Stimulated activated CD8-positive, alpha-beta memory T cell treated with anti-CD3 and anti-CD28 coated beads, Interleukin-7, amount 100 ng/mL, for 1 hour (primary cell): ENCODE measurements at places on chromosomes 5 and 9.

DNA sequence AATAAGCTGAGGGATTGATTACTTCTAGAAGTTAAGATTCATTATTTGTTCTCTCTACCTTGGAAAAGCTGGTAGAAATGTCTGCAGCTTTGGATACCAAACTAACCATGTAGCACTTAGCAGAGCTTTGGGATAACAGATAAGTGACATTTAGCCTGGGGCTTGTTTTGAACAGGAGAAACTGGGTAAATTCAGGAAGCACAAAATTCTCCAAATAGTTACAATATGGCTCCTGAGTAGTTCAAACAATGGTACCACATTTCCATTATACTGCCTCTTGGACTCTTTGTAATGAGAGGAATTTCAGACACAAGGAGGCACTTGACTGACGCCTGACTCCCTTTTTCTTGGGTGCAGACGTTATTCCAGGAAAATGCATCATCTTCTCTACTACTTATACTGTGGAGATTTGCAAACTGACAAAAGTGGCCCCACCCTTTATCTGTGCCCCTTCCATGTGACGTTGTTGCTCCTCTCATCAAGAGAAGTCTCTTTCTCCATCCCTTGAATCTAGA is 22.5 kb downstream of the PRUNE2 start:
- DNase-seq: no peak

GRCh38 chr9:4923580-4924544 is 61.2 kb upstream of the JAK2 start:
- DNase-seq: no peak

DNA sequence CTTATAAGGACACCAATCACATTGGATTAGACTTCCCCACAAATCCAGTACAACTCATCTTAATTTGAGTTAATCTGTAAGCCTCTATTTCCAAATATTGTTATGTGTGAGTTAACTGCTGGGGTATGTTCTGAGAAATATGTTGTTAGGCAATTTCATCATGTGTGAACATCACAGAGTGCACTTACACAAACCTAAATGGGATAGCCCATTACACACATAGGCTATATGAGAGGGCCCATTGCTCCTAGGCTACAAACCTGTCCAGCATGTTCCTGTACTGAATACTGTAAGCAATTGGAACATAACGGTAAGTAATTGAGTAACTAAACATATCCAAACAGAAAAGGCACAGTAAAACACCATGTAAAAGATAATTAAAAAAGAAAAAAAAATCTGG is 19.1 kb upstream of the ARSI start:
- DNase-seq: no peak

- DNase-seq: no peak
Measured at GRCh38 chr5:159316519-159317383, 13.5 kb downstream of the IL12B start.

DNA sequence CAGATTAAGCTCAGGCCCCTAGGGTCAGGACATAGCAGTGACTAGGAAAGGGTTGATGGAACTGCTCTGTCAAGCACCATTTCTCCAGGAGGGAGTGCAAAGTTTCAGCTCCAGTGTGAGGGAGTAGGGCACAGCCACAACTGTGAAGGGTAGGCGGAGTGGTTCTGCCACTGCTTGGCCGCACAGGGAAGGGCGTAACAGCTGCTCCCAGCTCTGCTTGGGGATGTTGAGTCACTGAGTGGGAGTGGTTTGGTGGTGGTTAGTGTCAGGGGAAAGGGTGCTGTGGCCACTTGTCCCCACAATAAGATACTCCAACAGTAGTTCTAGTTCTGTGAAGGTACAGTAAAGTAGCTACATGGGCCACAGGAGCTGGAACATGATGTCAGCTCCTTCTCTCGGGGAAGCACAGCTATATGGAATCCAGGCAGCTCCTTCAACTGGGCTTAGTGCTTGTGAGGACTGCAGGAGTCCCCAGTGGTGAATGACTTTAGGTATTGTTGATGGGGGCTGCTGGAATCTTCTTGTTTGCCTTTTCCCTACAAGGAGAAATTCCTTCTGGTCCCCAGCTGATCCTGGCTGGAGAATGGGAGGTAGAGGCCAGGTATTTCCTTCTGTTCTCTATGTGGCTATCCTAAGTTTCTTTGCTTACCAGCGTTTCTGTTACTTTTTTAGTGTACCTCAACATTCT is 314.5 kb downstream of the SPATA31D1 start:
- DNase-seq: no peak

DNA sequence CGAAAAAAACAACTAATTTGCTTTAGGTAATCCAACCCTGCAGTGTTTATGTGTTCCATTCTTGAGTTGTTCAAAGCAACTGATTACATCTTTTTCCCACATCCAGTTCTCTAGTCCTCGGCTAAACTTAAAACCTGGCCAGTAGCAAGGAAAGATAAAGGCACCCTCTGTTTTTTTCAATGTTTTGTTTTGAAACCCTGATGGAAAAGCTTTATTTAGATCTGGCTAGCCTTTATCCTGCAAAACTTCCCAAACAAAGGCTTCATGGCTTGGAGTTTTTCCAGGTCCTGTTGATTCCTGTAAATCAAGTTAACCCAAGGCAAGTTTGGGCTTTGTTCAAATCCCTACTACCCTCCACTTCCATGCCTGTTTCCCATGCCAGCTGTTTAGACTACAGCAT is 105.1 kb downstream of the CEMIP2 start:
- DNase-seq: no peak

GRCh38 chr9:70297141-70297540 is 38.4 kb downstream of the SMC5 start:
- no peak for DNase-seq

DNA sequence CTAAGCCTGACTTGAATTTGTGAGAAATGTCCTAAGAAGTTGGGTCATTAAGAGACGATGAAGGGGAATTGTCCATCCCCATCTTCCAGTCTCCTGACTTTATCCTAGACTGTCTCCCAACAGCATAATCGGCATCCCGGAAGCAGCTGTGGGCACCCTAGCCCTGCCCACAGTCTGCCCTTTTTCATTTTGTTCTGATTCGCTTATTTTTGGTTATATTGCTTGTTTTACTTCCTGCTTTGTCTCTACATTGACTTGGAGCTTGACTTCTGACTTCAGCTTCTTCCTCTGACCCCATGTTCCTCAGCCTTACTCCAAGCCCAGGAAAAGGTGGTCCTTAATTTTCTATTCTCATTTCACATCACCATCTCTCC is 41.8 kb downstream of the UGCG start:
- no peak for DNase-seq

DNA sequence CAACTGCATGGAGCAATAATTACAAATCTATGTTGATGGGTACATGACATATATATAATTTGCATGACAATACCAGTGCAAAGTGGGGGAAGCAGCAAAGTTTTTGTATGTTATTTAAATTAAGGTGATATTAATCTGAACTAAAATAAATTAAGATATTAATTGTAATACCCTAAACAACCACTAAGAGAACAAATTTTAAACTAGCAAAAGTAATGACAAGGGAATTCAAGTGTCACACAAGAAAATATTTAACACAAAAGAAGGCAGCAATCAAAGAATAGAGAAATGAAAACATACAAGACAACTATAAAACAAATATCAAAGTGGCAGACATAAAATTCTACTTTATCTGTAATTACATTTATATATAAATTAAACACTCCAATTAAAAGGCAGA is 2003.4 kb downstream of the MAT2B start:
- DNase-seq: no peak

GRCh38 chr9:93302586-93303257 is 118.8 kb downstream of the WNK2 start:
- DNase-seq: peak; percentile 24

DNA sequence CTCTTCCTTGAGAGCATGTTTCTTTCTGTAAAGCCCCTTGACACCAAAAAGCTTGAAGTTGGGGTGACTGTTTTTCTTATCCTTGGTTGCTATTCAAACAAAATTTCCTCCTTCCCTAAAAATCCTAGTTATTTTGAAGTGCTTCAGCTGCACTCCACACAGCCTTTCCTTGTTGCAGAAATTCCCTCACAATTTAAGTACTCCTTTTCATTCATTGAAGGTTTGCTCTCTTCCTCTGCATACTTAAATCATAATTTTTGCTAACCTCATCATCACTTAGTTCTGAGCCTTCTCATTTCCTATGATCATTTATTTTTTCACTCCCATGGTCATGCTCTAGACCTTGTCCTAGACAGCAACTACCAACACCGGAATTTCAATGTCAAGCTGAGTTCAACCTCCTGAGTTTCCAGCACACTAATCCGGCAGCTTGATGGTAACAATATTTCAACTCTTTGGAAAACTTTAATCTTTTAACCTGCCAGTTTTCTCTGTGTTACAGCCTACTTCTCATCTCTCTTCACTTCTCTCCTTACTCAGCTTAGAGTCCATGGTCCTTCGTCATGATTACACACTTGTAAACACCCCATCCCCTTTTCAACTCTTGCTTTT is 78.7 kb upstream of the ACTBL2 start:
- DNase-seq: no peak

DNA sequence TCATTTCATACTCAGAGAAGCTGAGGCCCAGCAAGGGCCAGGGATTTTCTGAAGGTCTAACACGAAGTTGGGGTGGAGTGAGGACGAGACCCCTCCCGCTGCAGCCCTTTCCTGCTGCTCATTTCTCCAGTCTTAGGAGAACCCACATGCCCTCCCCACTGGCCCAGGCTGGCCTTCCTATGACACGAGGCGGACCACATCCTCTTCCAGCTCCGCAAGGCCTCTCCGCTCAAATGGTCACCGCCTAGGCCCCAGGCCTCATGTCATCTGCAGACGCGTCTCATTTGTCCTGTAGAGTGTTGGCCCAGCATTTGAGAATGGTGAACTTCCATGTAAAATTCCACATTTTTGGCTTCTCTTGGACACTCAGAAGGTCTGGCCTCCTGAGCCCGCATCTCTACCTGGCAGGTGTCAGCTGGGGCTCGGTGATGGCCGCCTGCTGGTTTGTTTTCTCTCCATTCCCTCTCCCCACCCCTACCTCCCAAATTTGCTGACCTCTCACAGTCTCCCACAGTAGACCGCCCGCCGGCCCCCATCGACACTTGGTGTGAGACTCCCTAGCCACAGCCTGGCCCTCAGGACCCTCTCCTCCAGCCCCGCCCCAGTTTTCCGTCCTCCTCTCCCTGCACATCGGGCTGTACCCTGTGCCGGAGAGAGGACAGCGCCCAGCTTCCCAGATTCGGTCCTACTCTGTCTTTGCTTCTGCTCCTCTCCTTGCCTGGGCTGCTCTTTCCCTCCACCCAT is 51.7 kb downstream of the ERGIC1 start:
- DNase-seq: no peak

GRCh38 chr5:160869989-160870521 is 18.0 kb upstream of the ATP10B start:
- DNase-seq: no peak

DNA sequence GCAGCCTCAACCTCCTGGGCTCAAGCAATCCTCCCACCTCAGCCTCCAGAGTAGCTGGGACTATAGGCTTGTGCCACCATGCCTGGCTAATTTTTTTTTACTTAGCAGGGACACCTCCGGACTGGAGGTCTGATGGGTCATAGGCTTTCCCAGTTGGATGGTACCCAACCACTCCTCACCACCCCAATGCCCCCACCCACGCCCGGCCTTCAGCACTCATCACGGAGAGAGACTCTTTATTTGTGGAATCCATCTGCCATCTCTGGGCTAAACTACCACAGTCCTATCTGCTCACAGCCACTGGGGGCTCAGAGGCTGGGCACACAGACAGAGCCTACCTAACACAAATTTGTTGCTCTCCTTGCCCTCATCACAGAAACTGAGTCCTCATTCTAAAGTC is 58.3 kb upstream of the STXBP1 start:
- no peak for DNase-seq

DNA sequence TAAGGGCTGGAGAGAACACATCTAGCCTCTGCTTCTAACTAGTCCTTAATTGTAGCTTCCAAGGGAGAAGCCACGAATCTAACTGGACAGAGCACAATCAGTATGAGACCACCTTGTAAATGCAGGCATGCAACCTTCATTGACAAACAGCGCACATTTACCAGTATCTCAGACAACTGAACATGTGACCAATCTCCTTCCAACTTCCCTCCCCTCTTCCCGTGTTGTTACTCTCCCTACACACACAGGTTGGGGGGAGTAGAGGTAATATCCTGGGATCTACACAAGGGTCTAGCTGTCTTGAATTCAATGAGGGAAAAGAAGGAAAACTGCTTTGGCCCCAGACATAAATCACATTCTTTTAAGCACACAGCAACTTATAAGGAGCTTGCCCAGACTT is 77.6 kb downstream of the LIFR start:
- DNase-seq: no peak

DNA sequence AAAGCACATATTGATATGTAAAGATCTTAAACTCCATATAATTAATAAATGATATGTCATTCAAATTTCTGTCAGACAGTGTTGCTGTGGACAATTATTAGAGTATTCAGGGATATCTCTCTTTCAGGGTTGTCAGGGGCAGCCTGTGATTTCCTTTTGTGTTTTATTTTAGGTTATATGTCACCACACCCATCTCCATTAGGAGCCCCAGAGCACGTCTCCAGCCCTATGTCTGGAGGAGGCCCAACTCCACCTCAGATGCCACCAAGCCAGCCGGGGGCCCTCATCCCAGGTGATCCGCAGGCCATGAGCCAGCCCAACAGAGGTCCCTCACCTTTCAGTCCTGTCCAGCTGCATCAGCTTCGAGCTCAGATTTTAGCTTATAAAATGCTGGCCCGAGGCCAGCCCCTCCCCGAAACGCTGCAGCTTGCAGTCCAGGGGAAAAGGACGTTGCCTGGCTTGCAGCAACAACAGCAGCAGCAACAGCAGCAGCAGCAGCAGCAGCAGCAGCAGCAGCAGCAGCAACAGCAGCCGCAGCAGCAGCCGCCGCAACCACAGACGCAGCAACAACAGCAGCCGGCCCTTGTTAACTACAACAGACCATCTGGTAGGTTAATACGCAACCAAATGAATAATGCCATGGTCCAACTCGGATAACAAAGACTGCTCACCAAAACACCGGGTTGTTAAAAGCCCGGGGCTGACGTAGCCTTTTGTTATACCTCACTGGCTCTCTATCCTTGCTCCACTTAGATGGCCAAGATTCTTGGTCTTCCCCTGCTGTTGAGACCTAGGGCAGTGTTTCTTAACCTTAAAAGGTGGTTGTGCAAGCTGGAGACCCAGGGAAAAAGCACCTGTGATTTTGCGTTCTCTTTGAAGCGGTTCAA is 24.4 kb downstream of the SMARCA2 start:
- no peak for DNase-seq

DNA sequence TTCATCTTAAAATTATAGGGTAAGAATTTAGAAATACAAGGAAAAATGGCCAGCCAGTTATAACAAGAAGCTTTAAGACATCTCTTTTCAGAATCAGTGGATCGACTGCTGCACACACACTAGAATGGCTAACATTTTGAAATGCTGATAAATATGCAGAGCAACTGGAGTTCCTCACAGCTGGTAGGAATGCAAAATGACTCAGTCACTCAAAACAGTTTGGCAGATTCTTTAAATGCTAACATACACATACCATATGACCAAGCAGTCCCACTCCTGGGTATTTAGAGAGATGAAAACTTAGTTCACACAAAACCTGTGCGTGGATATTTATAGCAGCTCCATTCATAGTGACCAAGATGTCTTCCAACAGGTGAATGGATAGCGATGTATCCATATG is 23.2 kb upstream of the PSAT1 start:
- DNase-seq: no peak
